NCI-H748 treated with DMSO at 0.1 percent for 48 hours (cell line): ENCODE measurements at places on chromosomes 1 and 21.

DNA sequence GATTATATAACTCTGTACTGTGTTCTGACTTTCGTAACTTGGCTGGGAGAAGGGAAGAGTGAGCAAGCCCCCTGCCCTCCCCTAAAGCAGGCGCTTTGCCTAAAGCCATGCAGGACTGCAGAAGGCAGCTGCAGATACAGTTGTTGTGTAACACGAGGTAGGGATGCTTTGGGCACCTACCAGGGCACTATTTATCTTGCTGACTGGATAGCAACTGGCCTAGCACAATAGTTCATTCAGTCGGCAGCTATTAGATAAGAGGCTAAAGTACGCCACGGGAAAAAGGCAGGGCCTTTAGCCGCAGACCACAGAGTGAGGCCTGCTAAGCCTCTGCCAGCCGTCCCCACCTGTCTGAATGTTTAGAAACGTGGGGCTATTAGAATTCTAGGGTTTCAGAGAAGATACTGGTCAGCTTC lies 80.9 kb downstream of the TTC3 start:
- DNase-seq, result no peak

- DNase-seq, result no peak
Observed at GRCh38 chr1:36067871-36068270, 16.0 kb upstream of the TEKT2 start.

- no peak for DNase-seq
Observed at GRCh38 chr21:44352253-44352860, 1.1 kb upstream of the TRPM2 start.

GRCh38 chr1:242579528-242580235 lies 55.2 kb upstream of the PLD5 start:
- DNase-seq, result no peak
